Cortex of kidney (tissue), 1 donor: ENCODE measurements at places on chromosomes 12 and 14.

DNA sequence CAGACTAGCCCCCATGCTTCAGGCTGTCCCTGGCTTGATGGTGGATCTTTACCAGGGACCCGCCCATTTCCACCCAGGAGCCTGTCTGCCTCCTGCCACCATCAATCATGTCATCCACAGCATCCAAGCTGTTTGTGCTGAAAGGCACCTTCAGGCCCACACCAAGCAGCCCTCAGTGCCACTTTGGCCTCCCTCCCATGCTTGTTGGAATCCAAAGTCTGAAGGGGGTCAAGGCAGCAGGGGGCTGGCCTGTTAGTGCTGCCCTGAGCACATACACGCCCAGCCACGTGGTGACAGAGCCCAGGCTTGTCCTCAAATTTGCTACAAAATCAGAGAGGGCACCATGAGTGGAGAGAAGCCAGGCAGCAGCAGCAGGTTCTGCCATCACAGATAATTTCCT lies 1146.8 kb downstream of the FSCB start:
- no peak for DNase-seq

- DNase-seq = no peak
These were observed 1170.7 kb downstream of the BCL11B start for GRCh38 chr14:98101323-98101722.

DNA sequence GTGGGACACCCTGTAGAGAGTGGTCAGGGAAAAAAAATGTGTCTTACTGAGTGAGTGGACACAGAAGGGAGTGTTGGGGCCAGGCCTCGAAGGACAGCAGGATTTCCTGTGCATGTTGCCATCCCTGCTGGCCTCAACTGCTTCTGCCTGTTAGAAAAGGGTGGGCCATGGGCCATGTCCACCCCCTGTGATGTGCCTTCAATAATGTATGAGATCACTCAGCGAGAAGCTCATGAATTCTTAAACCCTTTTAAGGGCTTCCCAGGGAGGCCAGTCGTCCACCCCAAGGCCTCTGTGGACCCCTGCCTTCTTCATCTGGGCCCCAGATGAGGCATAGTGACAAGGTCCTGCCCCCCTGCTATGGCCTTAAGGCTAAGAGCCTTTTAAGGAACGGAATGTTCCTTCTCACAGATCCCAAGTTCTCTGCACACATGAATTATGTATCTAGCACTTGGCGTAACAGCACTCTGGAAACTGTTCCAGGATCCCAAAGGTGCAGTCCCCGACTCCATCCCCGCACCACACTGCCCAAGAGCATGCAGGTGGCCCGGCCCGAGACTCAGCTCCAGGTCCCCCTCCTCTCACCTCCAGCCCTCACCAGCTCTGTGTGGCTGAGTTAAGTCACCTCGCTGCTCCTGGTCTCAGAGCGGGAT lies 8.9 kb upstream of the C14orf132 start:
- no peak for DNase-seq

GRCh38 chr12:2879853-2880252 lies 2.8 kb downstream of the RHNO1 start:
- no peak for DNase-seq

DNA sequence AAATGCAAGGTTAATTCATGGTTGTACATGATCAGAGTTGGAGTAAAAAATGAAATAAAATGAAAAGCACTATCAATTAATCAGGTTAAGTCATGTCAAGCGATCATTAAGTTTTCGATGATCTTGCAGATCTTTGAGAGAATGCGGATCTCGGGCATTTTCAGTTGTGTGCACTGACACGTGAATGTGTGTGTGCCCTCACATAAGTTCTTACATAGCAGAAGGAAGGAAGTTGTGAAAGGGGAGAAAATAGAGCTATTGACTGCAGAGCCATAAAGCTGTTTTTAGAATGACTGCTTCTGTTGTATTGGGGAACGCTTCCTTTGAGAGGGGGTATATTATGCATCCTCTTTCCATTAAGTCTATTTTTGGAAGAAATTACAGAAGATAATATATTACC lies 101.3 kb downstream of the HMGA2 start:
- DNase-seq = no peak

DNA sequence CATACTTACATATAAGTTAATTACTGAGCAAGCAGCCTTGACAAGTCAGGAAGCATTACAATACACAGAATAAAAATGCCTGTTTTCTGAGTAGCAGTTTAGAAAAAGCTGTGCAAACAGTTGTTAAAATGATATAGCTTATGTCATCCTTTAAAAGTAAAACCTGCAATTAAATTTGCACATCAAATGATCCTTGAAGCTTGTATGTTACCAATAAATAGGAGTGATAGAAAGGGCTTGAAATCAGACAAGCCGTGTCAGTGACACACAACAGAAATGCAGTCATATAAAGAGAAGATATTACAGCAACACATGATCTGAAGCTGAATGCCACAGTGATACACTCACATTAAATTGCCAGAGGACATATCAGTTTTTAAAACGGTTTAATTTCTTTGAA lies 70.0 kb downstream of the EPS8 start:
- no peak for DNase-seq

- no peak for DNase-seq
These were observed 105.8 kb downstream of the SPTSSA start for GRCh38 chr14:34356264-34356654.

GRCh38 chr12:52524898-52525591 lies 4.9 kb upstream of the KRT5 start:
- no peak for DNase-seq

DNA sequence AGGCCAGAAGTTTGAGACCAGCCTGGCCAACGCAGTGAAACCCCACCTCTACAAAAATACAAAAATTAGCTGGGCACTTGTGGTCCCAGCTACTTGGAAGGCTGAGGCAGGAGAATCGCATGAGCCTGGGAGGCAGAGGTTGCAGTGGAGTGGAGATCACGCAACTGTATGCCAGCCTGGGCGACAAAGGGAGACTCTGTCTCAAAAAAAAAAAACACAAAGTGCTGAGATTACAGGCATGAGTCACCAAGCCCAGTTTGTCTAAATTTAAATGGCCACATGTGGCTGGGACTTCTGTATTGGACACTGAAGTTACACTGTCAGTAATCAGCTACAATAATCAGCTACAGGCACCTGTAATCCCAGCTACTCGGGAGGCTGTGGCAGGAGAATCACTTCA lies 100.9 kb upstream of the AEBP2 start:
- DNase-seq = no peak

DNA sequence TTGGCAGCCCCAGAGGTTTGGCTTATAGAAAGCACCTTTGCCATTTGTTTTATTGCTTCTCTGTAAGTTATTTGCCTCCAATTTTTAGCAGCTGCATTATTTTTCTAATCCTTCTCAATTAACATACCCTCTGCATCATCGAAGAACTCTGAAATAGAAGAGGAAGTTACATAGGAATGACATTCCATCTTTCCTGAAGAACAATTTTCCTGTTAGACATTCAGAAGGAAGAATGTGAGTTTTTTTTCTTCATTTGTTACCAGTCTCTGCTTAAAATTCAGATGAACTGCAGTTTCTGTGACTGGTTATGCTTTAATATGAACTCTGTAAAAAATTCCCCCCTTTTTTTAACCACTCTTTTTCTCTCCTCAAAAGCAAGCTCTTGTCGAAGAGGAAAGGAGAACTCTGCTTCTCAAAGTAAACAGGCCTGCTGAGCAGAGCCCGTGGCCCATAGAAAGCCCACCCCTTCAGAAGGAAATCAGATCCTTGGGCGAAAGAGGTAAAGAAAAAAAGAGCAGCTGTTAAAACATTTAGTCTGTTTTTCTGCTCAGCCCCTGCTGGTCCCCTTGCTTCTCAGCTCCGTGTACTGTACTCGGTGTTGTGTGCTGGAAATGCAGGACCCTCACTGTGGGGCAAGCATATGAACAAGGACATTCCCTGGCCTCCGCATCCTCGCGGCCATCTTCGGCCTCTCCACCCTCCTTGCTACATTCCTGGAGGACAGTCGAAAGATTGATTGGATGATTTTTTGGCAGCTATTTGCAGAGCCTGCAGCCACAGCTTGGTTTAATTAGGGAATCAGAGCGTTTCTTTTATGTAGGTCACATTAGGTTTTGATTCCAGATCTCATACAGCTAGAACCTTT lies 164.4 kb upstream of the LRIG3 start:
- DNase-seq = no peak

- DNase-seq = no peak
These were observed 31.1 kb upstream of the IFNG-AS1 start for GRCh38 chr12:67958187-67958586.

DNA sequence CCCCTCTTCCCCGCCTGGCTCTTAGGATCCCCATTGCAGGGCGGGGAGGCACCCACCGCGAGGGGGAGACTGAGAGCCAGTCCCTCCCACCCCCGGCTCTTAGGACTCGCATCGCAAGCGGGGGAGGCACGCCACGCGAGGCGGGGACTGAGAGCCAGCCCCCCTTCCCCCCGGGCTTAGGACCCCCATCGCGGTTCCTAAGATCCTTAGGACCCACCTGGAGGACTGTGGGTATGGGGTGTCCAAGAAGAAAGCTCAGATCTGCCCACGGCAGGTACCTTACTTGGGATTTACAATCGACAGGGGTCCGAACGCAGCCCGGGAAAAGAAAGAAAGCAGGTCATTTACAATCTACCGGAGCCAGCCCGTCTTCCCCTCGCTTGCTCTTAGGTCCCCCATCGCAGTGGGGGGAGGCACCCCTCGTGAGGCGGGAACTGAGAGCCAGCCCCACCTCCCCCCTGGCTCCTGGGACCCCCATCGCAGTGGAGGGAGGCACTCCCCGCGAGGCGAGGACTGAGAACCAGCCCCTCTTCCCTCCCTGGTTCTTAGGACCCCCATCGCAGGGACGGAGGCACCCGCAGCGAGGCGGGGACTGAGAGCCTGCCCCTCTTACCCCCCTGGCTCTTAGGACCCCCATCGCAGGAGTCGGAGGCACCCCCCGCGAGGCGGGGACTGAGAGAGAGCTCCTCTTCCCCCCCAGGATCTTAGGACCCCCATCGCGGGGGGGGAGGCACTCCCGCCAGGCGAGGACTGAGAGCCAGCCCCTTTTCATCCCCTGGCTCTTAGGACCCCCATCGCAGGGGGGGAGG lies 43.7 kb downstream of the DDX11 start:
- no peak for DNase-seq

- DNase-seq = no peak
These were observed 121.1 kb upstream of the NCOR2 start for GRCh38 chr12:124688356-124688992.
